Suppressor macrophage treated with lipopolysaccharide for 4 hours (primary cell): ENCODE measurements at places on chromosomes 11 and 22.

- no peak for DNase-seq
Observed at GRCh38 chr11:75577207-75577606, 15.2 kb downstream of the SERPINH1 start.

- no peak for DNase-seq
Observed at GRCh38 chr11:16028419-16028818, 327.9 kb downstream of the SOX6 start.

- peak; percentile 45 for DNase-seq
Observed at GRCh38 chr11:60221692-60222091, 21.2 kb downstream of the MS4A4E start.

DNA sequence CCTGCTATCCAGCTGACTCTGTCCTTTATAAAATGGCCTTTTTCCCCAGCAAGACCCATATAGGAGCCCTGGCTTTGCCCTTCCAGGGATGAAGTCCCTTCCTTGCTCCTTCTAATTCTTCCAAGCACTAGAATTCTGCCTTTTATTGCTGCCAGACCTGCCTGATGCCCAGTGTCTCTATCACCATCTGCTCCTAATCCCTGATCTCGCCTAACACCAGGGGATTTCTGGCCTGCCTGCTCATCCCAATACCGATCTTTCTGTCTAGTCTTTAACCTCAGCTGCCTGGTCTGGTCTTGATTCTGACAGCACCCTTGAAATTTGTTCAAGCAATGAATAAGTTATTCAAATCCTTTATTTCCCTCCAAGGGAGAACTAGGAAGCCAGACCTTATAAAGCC, 150.2 kb downstream of the SPON1 start:
- DNase-seq: no peak

- no peak for DNase-seq
Observed at GRCh38 chr11:1473786-1474185, 12.8 kb downstream of the MOB2 start.

- no peak for DNase-seq
Observed at GRCh38 chr11:75668451-75669297, at the start of gene MAP6. Gene MAP6 (minus strand): TSS chr11:75669038. CDS start chr11:75668369, 669 bp downstream.

DNA sequence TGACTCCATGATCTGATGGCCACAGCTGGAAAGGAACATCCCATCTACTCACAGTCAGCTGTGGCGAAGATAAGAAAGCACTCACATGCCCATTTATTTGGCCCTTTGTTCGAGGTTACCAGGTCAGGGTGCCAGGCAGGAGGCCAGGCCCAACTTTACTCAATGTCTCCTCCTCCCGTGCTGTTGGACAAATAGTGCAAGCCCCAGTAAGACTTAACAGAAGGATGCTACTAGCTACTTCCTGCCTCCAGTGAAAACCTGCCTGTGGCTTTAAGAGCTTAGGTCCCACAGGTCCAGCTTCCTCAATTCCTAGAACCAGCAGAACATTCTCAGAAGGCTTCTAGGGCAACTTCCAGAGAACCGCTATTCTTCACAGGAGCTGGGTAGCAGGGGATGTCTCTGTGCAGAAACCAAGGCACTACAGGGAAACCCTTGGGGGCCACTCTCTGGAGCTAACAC, 12.9 kb upstream of the CRY2 start:
- DNase-seq: no peak

GRCh38 chr11:97956904-97957303, 1063.8 kb upstream of the CNTN5 start:
- no peak for DNase-seq

DNA sequence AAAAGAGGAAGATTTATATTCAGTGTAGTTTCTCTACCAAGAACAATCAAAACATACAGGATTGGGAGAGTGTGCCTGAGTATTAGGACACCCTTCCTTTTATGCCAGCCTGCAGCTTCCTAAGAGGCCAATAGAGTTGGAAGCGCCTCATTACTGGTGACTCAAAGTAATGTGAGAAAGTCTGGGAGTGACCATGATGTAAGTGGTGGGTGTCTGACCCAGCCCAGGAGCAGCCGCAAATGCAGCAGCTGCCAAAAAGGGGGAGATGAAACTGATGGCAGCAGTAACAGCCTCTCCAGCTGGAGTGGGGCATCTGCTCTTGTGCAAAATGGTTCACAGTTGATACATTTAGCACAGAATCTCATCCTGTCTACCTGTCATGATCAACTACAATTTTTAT, 62.0 kb downstream of the ZNF280B start:
- DNase-seq: peak; percentile 83

DNA sequence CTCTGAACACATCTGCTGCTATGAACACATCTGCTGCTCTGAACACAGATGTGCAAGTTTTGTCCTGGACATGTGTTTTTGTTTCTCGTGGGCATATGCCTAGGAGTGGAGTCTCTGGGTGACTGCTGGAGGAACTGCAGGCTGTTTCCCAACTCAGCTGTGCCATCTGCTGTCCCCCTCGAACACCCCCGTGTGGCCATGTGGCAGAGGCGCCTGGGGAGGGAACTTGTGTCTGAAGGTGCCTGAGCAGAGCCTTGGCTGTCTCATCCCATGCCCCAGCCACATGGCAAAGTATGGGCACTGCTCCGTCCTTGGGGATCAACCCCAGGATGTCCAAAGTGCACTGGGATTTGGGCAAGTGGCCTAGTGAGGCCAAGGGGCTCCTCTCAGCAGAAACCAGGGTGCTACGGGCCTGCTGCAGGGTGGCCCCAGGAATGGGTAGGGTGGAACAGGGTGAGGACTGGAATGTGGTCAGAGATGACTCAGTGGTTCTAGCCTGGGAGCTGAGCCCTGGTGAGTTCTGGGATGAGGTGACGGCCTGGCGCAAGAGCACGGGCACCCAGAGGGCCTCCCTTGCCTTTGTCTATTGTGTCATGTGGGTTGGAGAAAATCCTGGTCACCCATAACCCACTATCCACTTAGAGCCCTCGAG, 14.7 kb downstream of the GATD1 start:
- peak; percentile 52 for DNase-seq

DNA sequence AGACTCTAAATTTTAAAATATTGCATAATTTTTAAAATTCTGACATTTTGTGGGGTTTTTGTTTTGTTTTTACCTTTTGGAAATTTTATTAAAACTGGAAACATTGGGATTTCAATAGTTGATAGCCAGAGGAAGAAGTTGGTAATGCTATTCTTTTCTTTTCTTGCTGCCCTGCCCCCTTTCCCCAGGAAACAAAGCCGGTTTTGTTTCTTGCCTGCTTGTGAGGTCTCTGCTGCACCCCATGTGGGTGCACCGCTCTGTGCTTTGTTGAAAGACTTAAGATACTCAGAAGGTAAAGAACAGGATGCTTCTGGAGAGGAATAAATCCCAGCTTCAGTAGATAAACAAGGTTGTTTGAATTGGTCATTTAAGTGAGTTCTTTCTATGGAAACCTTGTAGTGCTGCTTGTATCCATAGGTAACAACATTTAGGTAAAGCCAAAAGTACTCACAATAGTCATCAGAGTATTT, 87.5 kb downstream of the YAP1 start:
- no peak for DNase-seq

DNA sequence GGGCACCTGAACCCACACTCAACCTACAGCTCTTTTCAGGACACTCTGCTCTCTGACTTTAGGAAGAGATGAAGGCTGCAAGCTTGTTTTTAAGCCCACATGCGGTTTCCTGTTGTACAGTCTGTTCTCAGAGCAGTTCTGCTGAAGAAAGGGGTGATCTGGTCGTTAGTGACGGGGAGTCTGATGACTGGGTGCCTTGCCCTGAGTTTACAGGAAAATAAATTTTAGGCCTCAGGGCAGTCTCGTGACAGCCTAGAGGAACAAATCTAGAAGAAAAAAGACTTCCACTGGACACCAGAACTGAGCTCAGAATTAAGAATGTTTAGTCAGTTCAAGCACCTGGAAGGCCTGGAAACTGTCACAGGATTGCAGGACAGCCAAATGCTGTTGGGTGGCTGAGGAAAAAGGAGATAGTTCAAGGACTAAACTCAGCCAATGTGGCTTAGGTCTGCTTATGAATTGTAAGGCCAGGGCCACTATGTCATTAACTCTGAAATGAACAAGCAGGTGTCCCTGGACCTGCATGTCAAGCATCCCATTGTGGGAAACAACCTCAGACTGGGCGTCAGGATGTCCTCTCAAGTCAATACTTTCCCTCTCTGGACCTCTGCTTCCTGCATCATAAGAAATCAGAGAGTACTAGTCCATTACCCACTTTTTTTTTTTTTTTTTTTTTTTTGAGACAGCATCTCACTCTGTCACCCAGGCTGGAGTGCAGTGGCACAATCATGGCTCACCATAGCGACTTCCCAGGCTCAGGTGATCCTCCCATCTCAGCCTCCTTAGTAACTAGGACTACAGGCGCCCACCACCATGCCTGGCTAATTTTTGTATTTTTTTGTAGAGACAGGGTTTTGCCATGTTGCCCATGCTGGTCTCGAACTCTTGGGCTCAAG, 5.7 kb downstream of the PIK3IP1 start:
- peak; percentile 79 for DNase-seq

- DNase-seq: peak; percentile 19
Observed at GRCh38 chr11:119506436-119506835, 83.5 kb upstream of the THY1 start.

GRCh38 chr22:19081351-19081750, 40.9 kb downstream of the DGCR2 start:
- DNase-seq: no peak

GRCh38 chr11:116294630-116295029, 478.2 kb downstream of the BUD13 start:
- no peak for DNase-seq

DNA sequence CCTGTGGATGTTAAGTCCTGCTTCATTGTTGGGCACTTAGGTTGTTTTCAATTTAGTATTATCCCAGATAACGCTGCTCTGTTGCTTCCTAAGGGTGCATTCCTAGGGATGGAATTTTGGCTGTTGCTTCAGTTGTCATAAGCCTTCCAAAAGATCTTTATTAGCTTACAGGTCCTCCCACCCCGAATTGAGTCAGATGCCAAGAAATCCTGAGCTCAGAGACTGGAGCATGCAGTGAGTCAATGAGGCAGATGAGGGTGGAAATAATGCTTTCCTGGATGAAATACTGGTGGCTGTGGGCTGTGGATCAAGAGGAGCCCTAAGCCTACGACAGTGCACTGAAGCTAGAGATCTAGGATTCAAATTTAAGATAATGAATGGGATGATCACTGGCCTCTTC, 10.7 kb upstream of the IL18BP start:
- DNase-seq: no peak

GRCh38 chr22:22818861-22819855, 68.5 kb upstream of the IGLL5 start:
- DNase-seq: no peak

- no peak for DNase-seq
Observed at GRCh38 chr11:64810891-64811272, 531 bp upstream of the MEN1 start.

- no peak for DNase-seq
Observed at GRCh38 chr11:126930091-126930841, 70.3 kb downstream of the KIRREL3 start.

GRCh38 chr11:47536915-47537314, 16.0 kb downstream of the CELF1 start:
- no peak for DNase-seq

- no peak for DNase-seq
Observed at GRCh38 chr22:20091690-20092476, 11.8 kb downstream of the DGCR8 start.

DNA sequence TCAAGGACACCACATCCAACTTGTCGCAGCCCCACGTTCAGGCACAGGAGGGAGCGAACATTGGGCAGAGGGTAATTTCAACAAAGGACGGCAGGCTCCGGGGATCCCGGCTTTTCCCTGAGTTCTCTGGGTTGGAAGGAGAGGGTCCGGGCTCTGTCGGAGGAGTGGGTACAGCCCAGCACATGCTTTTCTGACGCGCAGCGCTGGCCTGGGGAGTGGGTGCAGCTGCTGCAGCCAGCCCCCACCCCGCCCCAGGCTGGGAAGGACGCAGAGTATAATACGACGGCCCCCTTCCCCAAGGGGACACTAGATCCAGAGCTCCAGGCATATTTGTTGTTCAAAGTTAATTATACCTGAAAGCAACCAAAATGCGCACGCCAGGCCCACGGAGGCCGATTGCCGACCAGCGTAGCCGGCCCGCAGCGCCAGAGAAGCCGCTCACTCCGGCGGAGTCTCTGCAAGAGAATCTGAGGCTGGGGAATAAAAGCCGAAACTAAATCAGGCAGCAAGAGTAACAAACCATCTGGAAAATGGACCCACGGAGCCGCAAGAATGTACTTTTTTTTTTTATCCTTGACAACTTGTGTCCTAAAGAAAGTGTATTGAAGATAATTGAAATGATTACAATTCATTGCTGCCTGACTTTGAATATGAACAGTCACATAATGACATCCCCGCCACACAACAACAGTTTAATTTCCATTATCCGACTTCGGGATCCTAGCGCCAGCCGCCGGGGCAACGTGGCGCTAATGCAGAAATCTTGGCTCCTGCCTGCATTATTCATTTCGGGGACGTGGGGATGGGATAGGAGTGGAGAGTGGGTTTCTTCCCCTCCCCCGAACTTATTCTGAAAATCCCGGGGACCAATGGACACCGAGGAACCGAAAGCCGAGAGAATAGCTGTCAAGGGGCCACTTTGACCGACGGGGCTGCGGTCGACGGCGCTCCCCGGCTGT, 14.0 kb upstream of the PAX6 start:
- DNase-seq: no peak

DNA sequence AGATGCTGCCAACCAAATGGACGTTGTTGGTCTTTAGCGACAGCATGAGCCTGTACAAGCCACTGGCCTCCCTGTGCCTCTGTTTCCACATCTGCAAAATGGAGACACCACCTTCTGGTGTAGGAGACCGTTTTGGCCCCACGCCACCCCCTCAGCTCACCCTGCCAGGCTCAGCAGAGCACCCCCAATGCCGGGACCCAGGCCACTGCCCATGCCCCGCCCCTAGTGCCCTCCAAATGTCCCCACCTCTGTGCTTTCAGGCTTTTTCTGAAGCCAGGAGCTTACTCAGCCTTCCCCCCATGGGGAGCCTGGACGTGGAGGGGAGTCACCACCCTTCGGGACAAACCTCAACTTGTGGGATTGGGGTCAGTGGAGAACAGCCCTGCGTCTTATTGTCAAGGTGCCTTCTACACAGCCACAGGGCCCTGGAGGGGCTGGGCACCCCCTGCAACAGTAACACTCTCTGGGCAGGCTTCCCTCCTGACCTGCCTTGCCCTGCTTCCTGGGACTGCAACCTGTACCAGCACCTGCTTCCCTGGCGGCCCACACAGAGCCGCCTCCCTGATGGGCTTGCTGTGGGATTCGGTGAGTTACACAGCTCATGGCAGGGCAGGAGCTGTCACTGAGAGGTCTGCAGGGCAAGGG, 24.6 kb upstream of the RTL6 start:
- DNase-seq: no peak
